Fibroblast of skin of abdomen (primary cell): ENCODE measurements at places on chromosomes 2 and 18.

DNA sequence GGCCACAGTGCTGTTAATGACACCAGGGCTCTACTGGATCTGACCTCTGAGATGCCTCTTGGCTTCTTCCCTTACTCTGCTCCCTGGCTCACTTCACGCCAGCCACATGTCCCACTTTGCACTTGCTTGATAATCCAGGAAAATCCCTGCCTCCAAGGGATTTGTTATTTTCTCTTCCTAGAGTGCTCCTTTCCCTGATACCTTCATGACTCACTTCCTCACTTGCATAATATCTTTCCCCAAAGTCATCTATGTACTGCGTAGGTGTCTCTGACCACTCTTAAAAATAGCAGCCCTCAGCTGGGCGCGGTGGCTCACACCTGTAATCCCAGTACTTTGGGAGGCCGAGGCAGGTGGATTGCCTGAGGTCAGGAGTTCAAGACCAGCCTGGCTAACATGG lies 572.3 kb downstream of the PLCL1 start:
- DNase-seq: no peak

GRCh38 chr2:239249048-239249447 lies 151.8 kb downstream of the HDAC4 start:
- DNase-seq: no peak

DNA sequence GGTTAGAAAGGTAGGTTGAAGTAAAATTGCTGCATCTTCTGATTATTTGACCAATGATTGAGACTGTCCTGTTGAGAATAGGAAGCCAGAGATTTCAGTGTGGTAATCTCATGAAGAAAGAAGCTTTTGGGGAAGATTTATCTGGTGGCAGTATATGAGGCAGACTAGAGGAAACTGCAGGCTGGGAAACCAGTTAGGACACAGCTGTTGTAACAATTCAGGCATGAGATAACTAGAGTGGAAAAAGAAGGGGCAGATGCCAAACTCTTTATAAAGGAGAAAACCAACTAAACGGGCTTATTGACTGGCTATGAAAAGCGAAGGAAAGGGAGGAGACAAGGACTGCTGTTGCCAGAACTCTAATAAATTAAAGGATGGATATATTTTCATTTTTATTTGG lies 155.6 kb downstream of the TTC27 start:
- no peak for DNase-seq

GRCh38 chr18:45213040-45213333 lies 402.3 kb upstream of the SLC14A2 start:
- DNase-seq: no peak

DNA sequence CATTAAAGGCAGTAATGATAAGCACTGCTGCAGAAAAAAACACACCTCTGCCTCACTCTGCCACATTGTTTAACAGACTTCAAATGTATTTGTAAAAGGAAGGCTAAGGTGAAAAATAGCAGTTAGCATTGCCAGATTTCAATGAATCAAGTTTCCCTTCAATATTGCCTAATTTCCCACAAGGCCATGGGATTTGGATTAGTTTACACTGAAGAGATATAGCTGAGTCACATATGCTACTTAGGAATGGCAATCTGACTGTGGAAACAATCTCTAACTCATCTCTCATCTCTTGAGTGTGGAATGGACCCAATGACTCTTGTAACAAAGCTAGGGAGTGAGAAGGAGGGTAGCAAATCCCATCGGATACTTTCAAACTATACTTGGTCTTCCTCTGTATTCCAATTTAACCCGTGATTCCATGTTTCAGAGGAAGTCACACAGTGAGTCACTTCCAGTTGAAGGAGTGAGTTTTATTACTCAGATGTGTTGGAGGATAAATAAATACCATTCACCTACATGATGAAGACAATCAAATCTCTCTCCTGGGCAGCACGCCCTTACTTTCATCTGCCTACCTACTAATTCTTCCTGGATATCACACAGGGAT lies 5.1 kb downstream of the B4GALT6 start:
- peak; percentile 55 for DNase-seq

DNA sequence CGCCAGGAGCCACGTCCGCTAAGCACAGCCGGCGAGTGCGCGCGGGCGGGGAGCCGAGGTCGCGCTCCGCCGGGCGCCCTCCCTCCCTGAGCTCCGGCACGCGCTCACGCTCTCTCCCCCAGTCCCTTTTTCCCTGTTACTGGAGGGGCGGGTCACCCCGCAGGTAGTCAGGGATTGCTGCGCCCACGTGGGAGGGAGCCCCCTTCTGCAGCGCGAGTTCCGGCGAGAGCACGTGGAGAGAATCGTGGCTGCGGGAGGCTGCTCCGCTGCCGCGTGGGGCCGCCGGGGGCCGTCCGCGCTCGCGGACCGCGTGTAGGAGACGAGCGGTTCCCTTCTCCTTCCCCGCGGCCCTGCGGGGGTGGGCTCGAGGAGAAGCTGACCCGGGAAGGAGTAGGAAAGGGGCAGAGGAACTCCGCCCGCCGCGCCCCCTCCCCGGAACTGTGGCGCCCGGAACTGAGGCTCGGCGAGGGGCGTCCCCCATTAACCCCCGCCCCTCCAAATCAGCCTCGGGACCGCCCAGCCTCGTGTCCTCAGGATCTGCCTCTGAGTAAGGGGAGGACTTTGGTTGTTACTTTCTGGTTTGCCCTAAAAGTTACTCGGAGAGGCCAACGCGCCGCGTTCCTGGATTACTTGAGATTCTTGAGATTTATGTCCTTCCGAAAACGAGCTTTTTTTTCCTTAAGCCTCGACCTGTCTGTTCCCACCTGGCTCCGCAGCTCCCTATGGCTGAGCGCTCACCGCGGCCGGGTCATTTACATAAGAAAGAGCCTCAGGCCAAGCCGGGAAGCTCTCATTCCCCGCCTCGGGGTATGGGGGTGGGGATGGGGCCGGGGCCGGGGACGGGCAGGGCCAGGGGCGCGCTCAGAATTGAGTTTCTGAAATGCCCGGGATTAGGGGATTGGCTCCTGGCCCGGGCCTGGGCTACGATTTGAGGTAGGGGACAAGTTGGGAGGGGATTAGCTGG lies 1.1 kb downstream of the HK2 start:
- peak; percentile 41 for DNase-seq

- peak; percentile 35 for DNase-seq
Measured at GRCh38 chr18:63342206-63342605, 22.6 kb upstream of the BCL2 start.

- DNase-seq: no peak
Measured at GRCh38 chr18:56799756-56800155, 148.6 kb downstream of the WDR7 start.

GRCh38 chr2:37262522-37262921 lies 31.1 kb downstream of the NDUFAF7 start:
- DNase-seq: no peak

DNA sequence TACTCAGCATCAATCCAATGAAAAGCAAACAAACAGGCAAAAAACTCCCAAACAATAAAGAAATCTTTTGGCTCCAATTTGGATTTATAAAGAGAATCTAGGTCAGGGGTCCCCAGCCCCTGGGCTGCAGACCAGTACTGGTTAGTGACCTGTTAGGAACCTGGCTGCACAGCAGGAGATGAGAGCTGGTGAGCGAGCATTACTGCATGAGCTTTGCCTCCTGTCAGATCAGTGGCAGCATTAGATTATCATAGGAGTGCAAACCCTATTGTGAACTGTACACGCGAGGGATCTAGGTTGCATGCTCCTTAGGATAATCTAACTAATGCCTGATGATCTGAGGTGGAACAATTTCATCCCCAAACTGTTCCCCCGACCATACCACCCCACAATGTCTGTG lies 102.2 kb downstream of the KIAA1328 start:
- no peak for DNase-seq

- DNase-seq: peak; percentile 86
Measured at GRCh38 chr18:74689251-74689650, 91.6 kb downstream of the ZNF407 start.

GRCh38 chr2:88671786-88672427 lies 19.6 kb upstream of the RPIA start:
- DNase-seq: peak; percentile 42

DNA sequence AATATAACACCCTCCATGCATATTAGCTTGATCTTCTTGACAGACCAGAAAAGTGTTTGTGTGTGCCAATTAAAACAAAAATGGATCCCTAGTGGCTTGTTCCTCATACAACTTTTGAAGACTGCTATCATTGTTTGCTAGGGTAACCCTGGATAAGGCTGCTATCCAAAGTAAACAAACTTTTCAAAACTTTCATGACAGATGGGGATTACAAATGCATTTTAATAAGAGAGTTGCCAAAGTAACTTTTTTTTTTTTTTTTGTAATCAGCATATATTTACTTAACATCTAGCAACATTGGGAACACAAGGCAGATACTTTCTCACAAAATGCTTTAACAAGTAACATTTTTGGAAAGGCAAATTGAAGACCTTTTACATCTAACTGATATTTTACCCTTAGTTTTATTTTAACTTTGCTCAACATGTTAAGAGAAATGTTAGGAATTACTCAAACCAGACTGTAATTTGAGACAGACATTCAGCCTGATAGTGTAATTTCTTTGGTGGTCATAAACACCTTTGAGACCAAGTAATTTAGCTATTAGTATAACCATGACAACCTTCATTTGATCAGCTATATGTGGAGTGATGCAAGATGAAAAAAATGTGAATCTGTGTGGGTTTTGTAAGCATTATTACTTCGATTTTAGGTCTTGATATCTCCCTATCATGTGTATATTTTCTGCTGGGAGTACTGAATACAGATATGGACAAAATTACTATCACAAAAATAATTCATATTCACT lies 300.9 kb downstream of the ARHGAP15 start:
- DNase-seq: no peak

DNA sequence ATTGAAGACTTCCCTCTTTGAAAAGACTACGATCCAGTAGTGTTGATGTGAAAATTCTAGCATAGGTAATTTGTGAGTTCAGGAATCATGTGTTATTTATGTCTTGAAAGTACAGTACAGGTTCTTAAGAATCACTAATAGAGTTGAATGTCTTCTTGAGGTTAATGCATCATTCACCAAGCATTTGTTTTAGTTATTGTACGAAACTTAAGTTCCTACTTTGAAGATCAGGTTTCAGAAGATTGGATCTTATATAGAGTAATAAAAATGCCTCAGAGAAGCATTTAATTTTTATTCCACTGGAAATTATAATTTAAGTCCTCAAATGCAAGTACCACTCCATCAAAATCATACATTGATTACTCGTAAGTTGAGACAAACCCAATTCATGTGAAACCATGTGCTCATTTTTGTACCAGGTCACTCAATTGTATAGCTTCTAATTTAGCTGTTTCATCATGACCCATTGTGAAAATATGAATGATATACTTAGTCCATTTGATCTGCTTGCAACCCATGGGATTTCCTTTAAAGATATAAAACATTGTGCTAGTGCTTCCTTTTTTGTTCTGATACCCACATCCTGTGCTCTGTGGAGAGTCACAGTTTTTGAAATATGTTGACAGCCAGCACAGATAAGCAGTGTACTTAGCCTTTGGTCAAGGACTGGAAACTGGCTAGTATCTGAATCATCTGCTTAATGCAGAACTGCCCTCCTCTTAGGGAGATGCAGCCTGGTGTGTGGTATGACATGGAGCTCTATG lies 22.5 kb upstream of the RAB27B start:
- DNase-seq: peak; percentile 88

- DNase-seq: no peak
Measured at GRCh38 chr18:72225958-72226357, 318.2 kb downstream of the CBLN2 start.

GRCh38 chr18:43876286-43876685 lies 599.0 kb upstream of the SYT4 start:
- no peak for DNase-seq

- peak; percentile 5 for DNase-seq
Measured at GRCh38 chr18:24695168-24695567, 234.7 kb downstream of the HRH4 start.

DNA sequence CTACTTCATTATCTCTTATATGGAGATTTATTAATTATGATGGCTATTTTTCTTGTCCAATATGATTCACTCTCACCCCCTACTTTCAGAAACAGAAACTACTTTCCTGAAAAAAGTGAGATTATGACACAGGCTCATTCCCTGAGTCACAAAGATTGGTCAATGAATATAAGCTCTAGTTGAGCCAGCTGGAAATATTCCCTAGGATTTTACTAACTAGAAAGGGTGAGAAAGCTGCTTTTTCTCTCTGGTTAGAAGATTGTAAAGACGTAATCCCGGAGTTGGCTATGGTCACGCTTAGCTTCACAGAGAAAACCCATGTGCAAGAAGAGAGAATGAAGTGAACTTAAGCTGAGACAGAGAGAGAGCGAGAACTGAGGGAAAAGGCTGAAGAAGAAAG lies 223.7 kb upstream of the SMAD7 start:
- DNase-seq: peak; percentile 78

GRCh38 chr2:224659714-224660113 lies 56.5 kb downstream of the CCDC195 start:
- no peak for DNase-seq

GRCh38 chr18:27558388-27559155 lies 373.5 kb upstream of the CHST9 start:
- no peak for DNase-seq

- peak; percentile 59 for DNase-seq
Measured at GRCh38 chr2:47631792-47632398, 151.1 kb upstream of the MSH6 start.

DNA sequence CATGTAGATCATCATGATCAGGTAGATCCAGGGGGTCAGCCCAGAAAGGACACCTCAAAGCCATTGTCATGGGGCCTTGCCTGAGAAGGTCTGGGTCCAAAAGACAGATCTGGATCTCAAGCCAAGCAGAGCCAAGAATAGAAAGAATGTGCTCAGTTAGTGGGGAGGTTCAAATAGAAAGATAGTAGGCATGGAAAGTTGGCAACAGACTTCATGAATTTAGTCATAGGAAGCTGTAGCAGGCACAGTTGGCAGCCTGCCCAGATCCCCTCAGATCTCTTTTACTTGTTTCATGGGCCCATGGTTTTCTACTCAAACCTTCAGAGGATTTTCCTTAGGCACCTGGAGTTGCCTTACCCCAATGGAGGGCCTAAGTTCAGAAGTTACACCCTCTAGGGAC lies 767.0 kb downstream of the SLC4A3 start:
- DNase-seq: peak; percentile 30

GRCh38 chr2:111632661-111633060 lies 251.3 kb downstream of the ANAPC1 start:
- no peak for DNase-seq
